ENCODE measurements at places on chromosomes 4 and X. TPM values are rescaled to one million over a fixed set of nuclear protein-coding genes. Genes with fewer than 3 reads are reported as not detected.
A peak's percentile ranks its signal among the peaks of the same experiment; 100 is the strongest.

GRCh38 chr4:115515772-115516171 lies 402.4 kb upstream of the NDST4 start:
- DNase-seq = no peak

DNA sequence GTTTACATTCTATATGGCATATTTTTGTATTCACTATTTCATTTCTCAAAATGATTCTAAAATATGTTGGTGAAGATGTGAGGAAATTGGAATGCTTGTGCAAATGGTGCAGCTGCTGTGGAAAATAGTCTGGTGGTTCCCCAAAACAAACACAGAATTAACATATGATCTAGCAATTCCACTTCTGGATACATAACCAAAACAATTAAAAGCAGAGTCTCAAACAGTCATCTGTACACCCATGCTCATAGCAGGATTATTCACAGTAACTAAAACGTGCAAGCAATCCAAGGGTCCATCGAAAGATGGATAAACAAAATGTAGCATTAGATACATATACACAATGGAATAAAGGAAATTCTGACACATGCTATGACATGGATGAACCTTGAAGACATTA lies 204.8 kb downstream of the FBXW7 start:
- no peak for DNase-seq

DNA sequence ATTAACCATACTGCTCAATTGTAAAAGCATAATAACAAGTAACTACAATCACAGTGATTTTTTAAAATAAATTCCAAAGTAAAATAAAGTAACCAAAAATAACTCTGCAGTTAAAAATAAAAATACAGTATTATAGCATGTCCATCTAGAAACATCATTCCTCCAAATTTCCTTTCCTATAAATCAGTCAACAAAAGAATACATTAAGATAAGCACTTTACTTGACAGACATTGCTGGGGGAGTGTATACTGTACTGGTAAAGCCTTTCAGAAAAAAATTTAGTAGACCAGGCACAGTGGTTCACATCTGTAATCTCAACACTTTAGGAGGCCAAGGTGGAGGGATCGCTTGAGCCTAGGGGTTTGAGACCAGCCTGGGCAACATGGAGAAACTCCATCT lies 91.1 kb downstream of the LRBA start:
- DNase-seq = no peak

The TXK gene
- total RNA-seq = 0.97 TPM

DNA sequence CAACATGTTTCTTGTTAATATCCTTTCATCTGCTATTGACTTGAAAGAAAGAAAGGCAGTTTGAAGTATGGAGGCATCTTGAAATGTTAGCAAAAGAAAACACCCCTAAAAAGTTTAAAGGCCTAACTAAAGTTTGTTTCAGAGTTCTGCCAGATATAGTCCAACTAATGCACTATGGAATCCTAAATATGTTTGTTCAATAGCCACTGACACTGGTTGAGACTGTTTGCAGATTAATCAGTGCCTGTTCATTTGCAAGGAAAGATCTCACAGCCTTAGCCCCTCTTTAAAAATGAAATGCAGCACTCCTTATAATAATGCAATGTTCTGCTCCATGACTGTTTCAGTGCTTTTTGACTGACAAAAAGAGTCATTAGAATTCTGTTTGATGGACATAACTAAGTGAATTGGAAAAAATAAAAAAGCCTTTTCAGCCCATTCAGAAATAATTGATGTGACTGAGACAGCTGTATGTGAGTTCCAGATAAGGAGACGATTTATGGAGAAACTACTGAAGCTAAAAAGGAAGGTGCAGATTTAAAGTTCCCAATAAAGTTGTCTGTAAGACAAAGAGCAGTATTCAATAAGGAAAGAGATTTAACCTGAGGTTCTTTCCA lies 192.0 kb downstream of the PCDH7 start:
- no peak for DNase-seq

DNA sequence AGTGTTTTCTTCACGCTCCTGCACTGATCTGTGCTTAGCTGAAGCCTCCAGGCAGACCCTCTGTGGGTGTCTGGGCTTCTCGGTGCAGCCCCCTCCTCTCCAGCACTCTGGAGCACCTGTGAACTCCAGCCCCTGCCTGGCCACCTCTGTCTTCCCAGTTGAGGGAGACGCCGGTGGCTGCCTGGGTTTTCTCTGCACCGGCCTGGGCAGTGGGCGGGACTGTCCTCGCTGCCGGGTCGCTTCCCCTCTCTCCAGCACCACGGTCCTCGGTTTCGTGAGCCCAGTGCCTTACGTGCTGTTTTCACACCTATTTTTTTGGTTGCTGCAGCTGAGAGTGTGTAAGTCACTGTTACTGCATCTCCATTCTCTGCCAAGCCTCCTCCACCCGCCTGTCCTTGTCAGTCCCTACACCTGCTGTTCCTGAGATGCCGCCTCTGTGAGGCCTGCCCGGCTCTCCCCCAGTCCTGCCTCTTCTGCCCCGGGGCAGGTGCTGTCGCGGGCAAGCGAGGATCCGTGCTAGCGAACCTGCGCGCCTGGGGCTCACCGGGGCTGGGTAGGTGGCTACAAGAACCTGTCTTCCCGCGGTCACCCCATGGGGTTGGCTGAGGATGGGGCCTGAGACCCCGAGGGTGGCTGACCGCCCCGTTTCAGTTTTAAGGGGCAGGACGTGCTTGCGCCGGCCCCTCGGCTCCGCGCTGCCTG lies 2.4 kb upstream of the FGFRL1 start:
- DNase-seq = peak; percentile 25

- no peak for DNase-seq
These were observed 1.0 kb upstream of the DAPP1 start for GRCh38 chr4:99815597-99816011.

DNA sequence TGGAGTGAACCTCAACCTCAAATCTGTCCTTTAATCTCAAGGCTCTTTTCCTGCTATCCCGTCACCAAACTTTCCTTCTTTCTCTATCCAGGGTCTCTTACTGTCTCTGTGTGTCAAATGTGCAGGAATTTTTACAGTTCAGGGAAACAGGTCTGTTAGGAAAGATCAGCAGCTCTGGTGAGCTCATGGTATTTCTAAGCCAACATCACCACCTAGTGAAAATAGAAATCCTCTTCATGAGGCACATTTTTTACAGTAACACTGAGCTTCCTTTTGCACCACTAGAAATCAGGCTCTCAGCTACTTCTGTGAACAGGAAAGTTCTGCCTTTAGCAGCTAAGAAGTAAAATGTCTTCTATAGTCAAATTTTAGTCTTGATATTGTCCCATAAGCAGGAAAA lies 39.6 kb downstream of the NUDT11 start:
- DNase-seq = no peak

The POU4F2 gene
- total RNA-seq = not detected
